ENCODE measurements at places on chromosomes 2 and 18.

DNA sequence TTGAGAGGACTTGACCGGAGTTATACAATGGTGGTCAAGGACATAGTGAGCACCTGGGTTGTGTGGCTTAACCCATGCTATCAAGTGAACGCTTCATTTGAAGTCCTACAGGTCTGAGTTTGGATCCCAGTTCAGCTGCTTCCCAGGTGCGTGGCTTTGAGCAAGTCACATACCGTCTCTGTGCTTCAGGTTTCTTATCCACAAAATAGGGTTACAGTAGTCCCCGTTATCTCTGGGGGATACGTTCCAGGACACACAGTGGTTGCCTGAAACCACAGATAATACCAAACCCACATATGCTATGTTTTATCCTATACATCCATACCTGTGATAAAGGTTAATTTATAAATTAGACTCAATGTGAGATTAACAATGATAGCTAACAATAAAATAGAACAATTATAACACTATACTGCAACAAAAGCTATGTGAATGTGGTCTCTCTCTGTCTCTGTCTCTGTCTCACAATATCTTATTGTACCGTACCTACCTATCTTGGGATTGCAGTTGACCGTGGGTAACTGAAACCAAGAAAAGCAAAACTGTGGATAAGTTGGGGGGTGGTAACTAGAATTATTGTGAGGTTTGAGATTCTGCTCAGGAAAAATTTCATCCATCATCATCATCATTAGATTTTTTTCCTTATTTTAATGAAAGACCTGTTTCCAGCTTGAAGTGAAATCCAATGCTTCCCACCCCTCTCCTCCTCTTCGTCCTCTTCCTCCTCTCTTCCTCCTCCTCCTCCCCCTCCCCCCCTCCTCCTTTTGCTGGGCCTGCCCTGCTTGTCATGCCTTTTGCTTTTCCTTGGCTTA, 22.7 kb downstream of the LBH start:
- DNase-seq, result no peak

- no peak for DNase-seq
Measured at GRCh38 chr2:16653799-16654198, 11.8 kb downstream of the CYRIA start.

DNA sequence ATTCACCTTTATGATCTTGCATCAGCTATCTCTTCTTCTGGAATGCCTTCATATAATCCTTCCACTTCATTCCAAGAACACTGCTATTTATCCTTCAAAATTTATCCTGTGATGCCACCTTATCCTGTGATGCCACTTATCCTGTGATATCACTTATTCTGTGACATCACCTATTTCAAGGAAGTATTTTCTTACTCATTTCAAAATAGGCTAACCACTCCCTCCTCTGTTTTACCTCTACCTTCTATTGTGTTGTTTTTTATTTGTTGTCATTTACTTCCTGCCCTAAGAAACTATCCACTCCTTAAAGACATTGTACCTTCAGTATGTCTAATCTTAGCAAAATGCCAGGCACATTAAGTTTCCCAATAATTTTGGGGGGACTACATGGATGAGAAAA, 38.8 kb downstream of the CD226 start:
- no peak for DNase-seq

DNA sequence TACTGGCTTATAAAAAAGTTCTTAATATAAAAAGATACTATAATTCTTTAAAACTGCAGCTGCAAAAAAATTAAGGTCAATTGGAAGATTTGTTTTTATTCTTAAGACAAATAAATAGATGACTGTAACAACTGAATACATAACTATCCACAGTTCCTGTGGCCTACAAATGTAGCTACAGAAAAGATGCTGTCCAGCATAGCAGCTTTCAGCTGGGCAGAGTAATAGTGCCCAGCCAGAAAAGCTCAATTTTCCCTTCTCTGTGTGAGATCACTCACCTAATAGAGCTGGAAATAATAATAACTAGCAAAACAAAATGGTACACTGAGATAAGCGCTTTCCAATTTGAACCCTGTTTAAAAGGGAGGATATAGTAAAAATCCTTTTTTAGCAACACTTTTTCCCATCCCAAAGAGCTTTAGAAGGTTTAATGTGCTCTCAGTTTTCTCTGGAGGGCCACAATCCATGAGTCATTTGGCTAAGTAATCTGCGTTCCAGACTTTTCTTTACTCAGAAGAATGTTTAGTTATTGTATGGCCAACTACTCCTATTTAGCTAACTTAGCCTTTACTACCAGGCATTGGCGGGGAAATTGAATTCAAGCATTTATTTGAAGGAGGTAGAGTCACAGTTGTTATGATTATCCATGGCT, 158.1 kb upstream of the SLC39A10 start:
- no peak for DNase-seq

GRCh38 chr18:48122376-48122775, 191.9 kb upstream of the SMAD2 start:
- no peak for DNase-seq

GRCh38 chr2:164495491-164496223, 125.6 kb downstream of the GRB14 start:
- no peak for DNase-seq

DNA sequence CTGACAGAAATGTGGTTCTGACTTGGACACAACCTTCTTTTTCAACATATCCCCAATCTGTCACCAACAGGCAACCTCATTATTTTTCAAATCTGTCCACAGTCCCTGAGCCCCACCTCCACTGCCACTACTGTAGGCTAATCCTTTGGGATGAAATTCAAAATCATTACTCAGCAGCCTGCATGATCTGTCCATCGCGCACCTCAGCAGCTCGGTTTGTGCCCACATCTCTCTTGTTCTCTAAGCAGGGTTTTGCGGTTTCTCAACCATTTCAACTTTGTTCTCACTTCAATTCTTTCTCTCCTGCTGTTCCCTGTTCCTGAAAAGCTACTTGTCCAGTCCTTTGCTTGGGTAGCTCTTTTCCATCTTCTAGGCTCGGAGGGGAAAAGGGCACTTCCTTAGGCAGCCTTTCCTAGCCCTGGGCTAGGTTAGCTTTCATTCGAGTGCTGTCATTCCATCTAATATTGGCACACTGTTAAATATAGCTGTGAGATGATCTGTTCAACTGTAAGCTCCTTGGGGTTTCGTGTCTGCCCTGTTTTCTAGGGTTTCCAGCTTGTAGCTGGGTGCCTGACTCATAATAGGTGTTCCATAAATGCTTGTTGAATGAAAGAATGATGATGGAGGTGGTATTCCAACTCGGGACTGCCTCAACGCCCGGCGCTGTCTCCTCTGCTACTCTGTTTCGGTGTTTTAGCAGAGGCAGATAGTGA, 653 bp upstream of the ANKAR start:
- no peak for DNase-seq

GRCh38 chr2:203732092-203732952, 25.9 kb downstream of the CD28 start:
- DNase-seq, result no peak

DNA sequence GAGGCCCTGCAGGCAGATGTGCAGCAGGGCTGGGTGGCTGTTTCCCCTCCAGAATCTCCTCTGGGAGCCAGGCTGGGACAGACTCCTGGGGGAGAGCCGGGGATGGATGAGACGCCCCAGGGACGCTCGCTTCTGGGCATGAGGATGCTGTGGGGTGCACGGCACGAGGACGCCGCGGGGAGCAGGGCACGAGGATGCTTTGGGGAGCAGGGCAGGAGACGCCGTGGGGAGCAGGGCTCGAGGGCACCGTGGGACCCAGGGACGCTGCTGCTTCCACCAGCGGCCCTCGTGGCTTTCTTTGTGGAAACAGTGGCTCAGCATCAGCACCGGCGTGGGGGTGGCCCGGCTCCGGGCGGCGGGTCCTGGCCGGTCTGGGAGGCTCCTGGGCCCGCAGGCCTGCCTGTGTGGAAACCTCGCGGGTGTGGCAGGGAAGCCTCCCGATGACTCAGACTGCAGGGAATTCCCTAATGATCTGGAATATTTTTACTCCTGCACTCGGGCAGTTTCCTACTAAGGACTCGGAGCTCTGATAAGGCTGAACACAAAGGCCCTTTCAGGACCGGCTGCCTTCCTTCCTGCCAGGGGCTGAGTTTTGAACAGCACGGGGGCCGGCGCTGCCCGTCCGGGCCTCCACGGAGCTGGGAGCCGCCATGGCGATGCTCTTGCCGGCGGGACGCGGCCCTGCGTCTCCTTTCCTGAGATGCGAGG, 62.6 kb downstream of the NFATC1 start:
- no peak for DNase-seq

- DNase-seq, result peak; percentile 31
Measured at GRCh38 chr2:68839260-68839833, 31.9 kb downstream of the BMP10 start.

DNA sequence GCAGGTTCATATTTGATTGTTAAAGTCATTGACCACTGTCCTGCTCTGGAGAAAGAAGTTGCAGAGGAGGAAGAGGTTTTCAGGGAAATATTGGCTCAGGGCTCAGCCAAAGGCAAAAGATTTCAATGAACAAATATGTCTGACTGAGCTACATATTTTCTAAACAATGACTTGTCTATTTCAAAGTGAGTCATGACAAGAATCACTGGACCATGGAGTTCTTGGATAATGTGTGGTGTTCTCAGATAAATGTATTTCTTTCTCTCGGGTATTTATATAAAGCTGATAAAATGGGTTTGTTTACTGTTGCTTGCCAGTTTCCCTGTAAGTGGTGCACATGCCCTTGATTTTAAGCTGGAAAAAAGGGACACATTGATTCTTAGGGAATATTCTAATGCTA, 34.3 kb upstream of the RMP24 start:
- DNase-seq, result no peak

- no peak for DNase-seq
Measured at GRCh38 chr2:217820904-217821303, 181.9 kb downstream of the TNS1 start.

- no peak for DNase-seq
Measured at GRCh38 chr2:164597983-164598382, 23.3 kb downstream of the GRB14 start.

DNA sequence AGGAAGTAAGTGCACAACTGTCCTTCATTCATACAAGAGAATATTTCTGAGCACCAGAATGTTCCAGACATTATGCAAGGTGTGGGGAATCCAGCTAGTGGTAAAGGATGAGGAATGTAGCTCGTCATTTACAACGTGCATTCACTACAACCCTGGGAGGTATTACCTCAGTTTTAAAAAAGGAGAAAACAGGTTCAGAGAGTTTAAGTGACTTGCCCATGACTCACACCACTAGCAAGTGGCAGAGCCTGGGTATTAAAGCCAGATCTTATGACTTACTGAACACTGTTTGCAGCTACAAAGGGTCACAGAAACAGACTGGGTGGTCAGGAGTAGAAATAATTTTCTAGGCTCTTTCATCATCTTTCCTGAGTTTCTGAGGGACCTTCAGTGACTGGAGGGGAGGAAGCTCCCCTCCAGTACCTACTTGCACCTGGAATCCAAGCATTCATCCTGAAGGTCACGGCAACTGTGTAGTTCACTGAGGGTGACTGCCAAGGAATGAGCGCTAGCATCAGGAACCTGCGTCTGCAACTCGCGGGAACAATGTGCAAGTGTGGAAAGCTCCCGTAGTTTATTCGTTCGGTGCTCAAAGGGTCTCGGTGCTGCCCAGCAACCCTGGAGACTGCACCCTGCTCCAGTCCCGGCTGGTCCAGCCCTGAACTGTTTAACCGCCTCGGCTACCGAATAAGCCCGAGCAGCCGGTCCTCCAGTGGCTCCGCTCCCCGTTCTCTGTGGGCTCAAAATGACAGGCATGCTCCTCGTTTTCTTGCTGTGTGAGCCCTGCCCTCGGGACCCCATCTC, 647 bp downstream of the CCDC121 start:
- DNase-seq, result peak; percentile 33

- DNase-seq, result peak; percentile 83
Measured at GRCh38 chr2:27977731-27978312, 87.3 kb downstream of the BABAM2 start.

- no peak for DNase-seq
Measured at GRCh38 chr18:23710068-23710527, 20.8 kb downstream of the LAMA3 start.

- no peak for DNase-seq
Measured at GRCh38 chr2:12818416-12819102, 101.8 kb downstream of the TRIB2 start.

GRCh38 chr18:60895181-60895580, 438.0 kb upstream of the CDH20 start:
- DNase-seq, result no peak

GRCh38 chr2:96664366-96664925, 21.9 kb downstream of the FER1L5 start:
- DNase-seq, result no peak

GRCh38 chr2:64876137-64876647, 113.0 kb upstream of the SLC1A4 start:
- no peak for DNase-seq

DNA sequence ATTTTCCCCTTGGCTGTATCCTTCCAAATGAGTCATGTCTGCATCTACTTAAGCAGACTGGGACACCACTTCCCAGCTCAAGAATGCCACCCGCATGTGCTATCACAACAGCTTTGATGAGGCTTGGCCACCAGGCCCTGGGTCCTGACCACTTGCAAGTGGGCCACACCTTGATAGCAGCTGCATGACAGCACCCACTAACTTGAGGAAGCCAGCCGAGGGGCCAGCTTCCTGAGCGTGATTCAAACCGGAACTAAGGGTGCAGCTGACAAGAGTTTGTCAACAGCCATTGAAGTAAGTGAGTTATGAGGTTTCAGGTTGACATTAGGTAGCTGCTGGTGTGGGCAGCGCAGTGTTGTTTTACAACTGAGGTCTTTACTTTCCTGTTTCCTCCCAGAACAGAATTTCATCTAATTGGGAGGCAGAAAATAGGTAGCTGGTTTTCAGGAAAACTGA, 54.4 kb downstream of the EPHA4 start:
- peak; percentile 92 for DNase-seq

DNA sequence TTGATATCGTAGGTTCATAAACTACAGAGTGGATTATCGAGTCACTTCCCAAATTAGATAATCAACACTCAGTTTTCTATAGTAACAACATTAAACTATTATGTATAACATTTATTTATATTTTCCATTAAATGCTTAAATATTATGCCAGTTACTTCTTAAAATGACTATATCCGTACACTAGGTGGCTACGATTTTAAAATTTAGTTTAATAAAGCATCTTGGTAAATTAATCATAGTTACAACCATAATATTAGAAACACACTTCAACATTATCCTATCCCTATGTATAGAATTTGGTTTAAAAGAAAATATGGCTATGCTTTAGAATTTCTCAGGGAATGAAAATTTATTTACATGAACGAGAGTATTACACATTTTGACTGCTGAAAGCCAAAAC, 80.3 kb downstream of the SLC25A12 start:
- no peak for DNase-seq

- DNase-seq, result no peak
Measured at GRCh38 chr18:22296304-22296703, 121.4 kb downstream of the CTAGE1 start.

DNA sequence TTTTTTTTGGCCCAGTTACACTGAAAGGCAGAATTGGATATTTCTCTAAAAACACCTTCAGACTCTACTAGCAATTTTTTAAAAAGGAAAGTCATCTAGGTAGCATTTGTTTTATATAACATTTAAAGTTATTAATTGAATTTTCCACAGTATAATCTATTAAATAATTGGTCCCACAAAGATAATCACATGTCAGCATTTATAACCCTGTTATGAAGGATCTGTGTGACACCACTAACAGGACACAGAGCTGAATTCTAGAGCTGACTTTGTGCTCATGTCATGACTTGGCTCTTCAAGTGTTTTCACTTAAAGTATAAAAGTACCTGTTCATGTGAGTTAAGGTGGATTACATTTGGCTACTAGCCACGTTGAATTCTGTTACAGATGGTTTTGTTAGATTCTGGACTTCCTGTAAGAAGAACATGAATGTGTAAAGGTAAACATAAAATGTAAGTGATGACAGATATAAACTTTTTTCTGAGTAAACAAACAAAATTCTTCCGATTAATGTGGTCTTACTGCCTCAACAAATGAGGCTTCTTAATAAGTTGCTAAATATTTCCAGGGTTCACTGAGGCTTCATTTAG, 69.1 kb upstream of the PROKR1 start:
- no peak for DNase-seq

All from activated CD4-positive, alpha-beta T cell treated with anti-CD3 and anti-CD28 coated beads, Interleukin-10, Interleukin-2, amounts not matched to agents 100 ng/mL and 50 ng/mL, durations not matched to agents 16 hours and 8 hours (primary cell).